ENCODE measurements at places on chromosomes 11 and 22.

DNA sequence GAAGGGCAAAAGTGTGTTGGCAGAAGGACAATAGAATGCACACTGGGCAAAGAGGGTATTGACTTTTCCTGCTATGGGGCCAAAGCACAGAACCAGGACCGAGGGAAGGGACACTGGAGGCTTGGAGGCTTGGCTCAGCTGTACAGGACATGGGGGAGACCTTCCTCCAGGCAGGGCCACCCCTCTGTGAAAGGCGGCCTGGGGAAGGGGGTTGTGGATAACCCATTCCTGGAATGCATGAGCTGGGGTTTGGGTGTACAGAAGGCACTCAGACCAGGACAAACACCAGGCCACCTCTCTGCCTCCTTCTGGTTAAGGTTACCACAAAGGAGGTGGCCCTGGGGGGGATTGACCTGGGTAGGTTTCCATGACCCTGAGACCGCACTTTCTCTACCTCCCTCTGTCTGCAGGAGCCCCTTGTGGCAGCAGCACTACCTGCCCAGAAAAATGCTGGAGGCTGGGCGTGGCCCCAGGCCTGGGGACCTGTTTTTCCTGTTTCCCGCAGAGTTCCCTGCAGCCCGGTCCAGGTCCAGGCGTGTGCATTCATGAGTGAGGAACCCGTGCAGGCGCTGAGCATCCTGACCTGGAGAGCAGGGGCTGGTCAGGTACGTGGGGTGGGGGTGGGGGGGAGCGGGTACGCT, 9.6 kb downstream of the P2RY2 start:
- DNase-seq: peak; percentile 49

DNA sequence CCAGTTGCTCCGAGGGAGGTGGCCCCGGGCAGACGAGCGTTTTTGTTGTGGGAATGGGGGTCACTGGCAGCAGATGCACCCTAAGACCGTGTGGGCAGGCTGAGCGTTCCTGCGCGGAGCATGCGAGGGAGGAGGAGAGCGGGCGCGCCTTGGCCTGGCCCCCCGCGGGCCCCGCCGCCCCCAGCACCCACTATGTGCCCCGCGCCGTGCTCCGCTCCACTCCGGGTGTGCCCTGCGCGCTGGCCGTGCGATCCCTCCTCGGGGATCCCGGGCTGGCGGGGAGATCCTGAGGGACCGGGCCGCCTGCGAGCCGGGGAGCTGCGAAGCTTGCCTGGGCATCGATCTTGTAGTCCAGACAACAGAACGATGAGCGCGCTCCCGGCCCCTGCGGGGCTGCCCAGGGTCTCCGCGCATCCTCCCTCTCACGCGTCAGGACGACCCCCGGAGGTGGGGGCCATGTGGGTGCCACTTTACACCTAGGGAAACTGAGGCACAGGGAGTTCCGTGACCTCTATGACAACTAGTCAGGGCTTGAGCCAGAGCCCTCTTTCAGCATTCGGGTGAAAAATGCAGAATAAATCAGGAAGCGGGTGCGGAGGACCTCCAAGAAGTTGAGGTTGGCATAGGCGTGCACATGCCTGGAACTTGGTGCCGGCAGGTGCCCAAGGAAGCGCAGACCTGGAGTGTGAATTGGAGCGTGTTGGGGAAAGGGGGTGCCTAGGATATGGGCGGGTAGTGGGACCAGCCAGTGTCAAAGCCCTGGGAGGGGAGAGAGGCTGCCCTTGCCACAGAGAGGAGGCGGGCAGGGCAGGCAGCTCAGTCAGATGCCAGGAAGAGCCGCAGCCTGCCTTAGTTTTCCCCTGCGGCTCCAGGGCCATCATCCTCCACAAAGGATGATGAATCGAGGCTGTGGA, 1.3 kb upstream of the KMT5B start:
- peak; percentile 34 for DNase-seq

DNA sequence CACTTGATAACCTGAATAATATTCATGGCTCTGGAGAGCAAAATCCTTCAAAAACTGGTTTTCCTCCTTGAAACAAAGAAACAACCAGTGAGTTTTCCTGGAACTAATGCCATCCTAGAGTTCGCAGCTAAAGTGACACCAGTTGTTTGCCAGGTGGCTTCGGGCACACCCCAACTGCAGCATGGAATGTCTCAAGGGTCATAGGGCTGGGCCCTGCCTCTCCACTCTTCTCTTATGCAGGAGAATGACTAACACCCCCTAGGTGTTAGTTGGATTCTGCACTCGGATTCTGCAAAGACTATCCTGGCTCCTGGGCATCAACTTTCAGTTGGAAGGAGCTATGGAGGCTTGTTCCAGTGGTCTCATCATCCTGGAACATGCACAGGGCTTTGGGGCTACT, 98.8 kb downstream of the KIRREL3 start:
- no peak for DNase-seq

DNA sequence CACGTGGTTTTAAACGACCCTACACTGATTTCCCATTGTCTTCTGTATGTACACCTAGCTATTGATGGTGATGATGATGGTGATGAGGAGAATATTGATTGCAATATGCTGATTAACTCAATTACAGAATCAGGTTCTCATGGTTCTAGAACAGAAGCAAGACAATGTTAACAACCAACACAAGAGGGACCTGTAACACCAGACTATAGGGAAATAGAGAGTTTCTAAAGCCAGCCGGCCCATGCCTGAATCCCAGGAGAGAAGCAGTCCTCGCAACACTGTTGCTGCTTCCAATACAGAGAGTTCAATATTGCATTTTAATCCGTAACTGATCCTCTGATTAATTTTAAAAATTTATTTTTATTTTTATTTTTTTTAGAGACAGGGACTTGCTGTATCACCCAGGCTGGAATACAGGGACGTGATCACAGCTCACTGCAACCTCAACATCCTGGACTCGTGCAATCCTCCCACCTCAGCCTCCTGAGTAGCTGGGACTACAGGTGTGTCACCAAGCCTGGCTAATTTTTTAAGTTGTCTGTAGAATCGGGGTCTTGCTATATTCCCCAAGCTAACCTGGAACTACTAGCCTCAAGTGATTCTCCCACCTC, 22.2 kb upstream of the UBASH3B start:
- no peak for DNase-seq

DNA sequence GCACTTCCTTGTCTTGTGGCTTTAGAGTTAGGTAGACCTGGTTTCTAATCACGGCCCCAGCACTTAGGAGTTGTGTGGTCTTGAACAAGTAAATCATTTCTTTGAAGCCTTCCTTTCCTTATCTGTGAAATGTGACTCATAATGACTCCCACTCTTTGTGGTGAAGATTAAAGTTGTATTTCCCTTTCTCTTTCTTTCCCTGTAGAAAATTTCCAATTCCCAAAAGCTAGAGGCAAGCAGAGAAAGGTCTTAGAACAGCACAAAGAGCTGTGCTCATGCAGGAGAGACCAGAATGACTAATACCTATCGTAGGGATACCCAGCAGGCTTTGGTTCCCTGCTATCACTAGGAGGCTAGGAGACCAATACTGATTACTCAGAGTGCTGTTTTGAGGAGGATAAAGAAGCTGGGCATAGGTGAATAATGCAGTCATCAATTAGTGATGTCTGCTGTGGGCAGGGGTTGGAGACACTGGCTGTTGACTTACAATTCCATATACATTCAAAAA, 270.7 kb upstream of the SYN3 start:
- DNase-seq: no peak

DNA sequence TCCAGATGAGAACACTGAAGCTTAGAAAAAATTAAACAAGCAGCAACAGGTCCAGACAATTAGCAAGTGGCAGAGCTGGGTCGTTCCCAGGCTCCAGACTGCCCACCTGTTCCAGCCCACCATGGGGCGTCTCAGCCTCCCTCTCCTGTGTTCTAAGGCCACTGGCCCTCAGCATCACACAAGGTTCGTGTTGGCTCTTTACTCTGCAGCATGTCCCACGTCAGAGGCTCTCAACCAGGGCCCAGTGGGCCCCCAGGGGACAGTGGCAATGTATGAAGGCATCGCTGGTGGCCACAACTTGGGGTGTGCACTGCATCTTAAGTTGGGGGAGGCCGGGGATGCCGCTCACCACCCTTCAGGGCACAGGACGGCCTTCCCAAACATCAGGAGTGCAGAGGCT, 6.2 kb downstream of the PDGFB start:
- DNase-seq: no peak

DNA sequence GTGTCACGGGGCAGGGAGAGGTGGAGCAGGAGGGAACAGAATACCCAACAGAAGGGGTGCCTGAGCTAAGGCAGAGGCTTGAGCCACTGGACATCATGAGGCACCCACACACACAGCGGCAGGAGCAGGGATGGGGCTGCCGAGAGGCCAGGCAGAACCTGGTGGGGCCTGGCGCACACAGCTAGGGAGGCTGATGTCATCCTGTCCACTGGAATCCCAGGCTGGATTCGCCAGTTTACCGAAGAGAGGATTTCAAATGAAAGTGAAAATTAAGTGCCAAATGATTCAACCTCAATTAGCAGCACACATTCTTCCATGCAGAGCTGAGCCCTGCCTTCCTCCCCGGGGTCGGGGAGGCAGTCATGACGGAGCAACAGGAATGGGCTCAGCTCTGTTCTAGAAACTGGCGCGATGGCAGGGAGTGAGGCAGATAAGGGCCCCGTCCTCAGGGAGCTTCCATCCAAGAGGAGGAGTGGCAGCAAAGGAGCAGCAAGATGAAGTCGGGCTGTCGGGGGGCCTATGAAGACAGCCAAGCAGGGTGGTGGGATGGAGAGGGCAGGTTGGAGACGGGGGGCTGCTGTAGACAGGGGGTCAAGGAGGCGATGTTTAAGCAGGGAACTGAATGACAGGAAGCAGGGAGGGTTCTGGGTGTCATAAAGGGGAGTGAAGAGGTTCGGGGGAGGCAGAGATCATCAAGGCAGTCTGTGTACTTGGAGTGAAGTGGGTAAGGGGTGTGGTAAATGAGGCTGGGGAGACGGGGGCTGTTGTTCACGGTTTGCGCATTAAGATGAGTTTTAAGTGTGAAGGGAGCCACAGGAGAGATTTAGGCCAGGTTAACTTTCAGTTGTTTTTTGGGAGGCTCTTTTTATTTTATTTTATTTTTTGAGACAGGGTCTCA, 6.4 kb downstream of the RAC2 start:
- DNase-seq: no peak

GRCh38 chr22:39908737-39909136, 7.9 kb downstream of the GRAP2 start:
- no peak for DNase-seq

GRCh38 chr11:45282081-45282480, 4.1 kb downstream of the SYT13 start:
- DNase-seq: no peak

GRCh38 chr11:6200975-6201374, 2.0 kb downstream of the OR52W1 start:
- peak; percentile 48 for DNase-seq

DNA sequence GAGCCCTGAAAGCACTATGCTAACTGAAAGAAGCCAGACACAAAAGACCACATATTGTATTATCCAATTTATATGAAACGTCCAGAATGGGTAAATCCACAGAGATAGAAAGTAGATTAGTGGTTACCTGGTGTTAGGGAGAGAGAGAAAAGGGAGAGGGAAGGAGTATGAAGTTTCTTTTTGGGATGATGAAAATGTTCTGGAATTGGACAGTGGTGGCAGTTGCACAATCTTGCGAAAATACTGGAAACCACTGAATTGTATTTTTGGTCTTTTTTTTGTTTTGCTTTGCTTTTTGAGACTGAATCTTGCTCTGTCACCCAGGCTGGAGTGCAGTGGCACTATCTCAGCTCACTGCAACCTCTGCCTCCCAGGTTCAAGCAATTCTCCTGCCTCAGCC, 63.5 kb downstream of the MRTFA start:
- no peak for DNase-seq

DNA sequence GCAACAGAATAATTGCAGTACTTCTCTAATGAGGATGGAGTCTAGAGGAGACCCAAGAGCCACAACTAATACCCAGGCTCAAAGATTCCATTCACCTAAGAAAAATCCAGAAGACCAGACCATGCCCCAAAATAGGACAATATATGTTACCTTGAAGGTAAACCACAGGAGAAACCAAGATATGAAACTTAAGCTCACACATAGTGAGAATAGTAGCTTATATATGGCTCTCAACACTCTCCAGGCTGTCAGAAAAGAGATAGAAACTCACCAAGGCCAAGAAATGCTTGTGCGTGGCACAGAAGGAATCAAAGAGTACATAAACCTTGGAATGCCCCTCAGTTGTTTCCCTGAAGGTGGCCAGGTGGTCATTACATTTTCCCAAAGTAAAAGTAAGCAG, 9.1 kb downstream of the FAM111A start:
- no peak for DNase-seq

- DNase-seq: no peak
Measured at GRCh38 chr22:22616636-22617035, 27.8 kb upstream of the GGTLC2 start.

DNA sequence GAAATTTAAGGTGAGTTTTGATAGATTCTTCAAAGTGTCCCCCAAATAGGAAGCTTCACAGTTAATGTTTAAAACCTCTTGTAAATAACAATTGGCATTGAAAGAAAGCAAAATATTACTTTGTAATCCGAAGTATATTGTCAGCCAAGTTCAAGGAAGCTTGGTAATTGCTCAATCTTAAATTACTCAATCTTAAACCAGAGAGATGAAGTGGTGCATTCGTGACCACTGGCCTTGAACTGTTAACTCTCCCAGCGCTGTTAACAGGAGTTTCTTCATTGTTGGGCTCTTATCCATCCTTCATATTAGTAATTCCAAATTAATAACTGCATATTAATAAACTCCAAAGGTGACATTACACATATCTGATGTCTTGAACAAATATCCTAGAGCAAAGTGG, 20.6 kb upstream of the FDX1 start:
- DNase-seq: no peak

Data from lower leg skin (tissue), 4 donors.